ENCODE measurements at places on chromosomes 7 and 10. TPM values are rescaled to one million over a fixed set of nuclear protein-coding genes. Genes with fewer than 3 reads are reported as not detected.

DNA sequence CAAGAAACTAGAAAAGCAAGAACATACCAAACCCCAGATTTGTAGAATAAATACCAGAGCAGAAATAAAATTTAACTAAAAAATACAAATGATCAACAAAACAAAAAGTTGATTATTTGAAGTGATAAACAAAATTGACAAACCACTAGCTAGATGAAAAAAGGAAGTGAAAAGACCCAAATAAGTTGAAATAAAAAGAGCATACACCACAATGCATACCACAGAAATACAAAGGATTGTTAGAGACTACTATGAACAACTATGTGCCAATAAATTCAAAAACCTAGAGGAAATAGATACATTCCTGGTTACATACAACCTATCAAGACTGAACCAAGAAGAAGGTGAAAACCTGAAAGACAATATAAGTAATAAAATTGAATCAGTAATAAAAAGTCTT, 333.4 kb downstream of the SH2D4B start:
- no peak for DNase-seq

Gene C10orf67
- total RNA-seq = not detected

DNA sequence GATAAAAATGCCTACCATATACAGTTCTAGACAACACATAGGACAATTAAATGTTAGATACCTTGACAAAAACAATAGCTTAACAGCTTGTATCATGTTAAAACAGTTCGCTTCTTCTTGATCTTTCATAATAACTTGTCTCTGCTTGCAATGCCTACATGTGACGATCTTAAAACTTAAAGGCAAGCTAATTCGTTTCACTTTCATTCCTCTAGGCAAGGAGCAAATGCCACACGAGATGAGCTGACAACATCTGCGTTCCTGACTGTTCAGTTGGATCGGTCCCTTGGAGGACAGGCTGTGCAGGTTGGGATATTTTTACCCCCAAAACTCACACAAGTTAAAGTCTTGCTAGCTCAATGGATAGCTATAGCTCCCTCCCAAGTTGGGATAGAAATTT, 51.6 kb upstream of the ARL4A start:
- no peak for DNase-seq

Gene CDNF
- total RNA-seq = 4.9 TPM

DNA sequence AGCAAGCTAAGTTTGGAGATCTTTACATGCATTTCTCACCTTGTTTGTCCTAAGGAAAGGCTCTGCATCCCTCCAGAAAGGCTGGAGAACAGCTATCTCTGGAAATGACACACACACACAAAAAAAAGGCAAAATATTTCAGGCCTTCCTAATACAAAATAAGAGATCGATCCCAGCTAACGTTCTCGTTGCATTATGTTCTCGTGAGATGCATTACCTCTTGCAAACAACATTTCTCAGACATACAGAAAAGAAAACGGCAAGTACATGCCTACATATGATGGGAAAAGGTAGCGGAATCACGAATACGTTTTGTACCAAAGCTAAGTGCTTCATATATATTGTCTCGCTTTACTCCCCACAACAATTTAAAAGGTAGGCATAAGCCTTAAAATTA, 488 bp downstream of the MTERF1 start:
- no peak for DNase-seq

GRCh38 chr7:143479055-143479766, 1.5 kb downstream of the TAS2R41 start:
- DNase-seq = no peak

Gene SLC13A1
- not detected for total RNA-seq

Gene PHYHIPL
- total RNA-seq = not detected

DNA sequence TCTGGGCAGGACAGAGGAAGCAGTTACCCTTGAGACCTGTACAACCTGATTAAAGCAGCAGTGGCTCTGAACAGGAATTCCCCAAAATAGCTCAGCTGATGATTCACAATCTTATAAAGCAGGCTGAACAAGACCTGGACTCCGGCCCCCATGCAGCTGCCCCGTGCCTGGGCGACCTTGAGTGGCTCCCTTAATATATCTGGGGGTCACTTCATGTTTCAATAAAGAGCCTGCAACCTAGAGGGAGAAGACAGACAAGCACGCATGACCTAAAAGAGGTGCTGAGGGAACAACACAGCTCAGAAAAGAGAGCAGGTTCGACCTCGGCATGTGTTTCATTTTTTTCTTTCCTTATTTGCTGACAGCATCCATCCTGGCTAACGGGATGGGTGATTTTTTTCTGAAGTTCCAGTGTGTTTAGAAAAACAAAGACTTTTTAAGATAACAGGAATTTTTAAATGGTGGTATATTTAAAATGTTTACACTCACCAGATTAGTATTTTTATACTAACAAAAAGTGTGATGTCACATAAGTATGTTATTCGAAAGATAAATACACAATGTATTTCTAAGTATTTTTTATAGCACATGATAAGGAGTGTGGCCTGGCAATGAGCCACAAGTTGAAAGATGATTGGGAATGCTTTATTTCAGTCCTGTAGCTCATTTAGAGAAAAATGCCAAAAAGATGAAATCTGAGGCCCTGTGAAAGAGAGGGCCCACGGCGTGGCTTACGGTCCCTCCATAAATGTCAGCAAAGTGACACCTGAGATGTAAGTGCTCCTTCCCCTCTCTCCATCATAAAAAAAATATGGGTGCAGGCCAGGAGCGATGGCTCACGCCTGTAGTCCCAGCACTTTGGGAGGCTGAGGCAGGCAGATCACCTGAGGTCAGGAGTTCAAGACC, 161.3 kb downstream of the SLIT1 start:
- DNase-seq = no peak

DNA sequence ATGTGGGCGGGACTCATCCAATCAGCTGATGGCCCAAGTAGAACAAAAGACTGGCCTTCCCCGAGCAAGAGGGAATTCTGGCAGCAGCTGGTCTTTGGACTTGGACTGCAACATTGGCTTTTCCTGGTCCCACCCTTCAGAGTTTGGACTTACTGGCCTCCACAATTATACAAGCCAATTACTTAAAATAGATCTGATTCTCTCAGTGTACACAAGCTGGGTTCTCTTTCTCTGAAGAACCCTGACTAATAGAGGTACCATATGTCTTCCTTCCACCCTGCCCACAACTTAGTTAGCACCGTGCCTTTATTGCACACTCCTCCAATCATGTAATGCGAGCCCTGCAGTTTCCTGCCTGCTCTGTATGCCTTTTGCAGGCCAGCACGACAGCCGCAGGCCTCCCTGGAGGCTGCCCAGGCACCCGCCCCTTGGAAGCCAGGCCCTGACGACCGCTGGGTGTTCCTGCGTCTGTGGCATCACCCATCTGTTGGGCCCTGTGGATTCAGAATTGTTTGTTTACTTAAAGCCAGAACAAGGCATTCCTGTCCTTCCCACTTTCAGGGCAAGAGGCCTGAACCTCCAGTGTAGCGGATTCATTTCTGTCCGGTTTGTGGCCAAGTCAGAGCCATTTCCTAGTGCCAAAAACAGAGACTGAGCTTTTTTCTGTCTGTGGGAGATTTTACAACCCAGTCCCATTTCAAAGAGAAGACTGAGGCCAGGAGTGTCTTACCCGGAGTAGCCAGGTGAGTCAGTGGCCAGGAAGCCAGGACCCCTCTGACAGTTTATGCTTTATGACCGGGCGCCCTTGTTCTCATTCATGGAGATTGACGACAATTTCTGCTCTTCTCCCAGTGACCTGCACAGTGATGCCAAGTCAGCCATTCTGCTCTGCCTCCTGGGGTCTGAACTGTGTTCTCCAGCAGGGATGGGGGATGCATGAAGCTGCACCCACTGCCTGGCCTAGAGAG, 968 bp upstream of the INMT start:
- DNase-seq = no peak

DNA sequence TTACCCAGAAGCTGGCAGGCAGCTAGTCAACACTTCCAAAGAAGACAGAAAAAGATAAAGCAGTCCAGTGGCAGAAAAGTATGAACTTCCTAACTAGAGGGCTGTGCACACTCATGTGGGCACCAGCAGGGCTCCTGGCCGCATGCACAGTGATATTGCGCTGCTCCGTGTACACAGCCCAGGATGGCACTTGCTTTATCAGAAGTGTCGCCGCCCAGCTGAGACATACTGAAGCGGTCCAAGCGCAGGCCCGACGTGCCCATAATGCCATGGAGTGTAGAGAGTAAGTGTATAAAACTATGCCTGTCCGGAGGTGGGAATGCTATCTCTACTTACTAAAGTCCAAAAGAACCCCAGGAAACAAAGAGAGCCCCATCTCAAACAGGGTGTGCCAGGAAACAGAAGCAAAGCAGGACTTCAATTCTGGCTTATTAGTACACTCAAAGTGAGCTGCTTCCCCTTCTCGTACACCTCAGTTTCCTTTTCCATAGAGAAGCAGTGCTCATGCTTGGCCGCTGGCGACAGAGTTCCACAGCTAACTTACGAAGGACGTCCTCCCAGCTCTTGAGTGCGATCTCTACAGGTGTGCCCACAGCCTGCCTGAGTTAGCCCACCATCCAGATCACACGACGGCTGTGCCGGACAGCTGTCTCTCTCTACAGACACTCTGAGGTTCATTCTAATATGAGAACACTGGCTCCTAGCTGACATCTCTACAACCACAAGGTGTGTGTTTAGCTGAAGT, 234.3 kb downstream of the COBL start:
- DNase-seq = no peak

GRCh38 chr7:129468087-129468486, 33.9 kb downstream of the STRIP2 start:
- DNase-seq = no peak

DNA sequence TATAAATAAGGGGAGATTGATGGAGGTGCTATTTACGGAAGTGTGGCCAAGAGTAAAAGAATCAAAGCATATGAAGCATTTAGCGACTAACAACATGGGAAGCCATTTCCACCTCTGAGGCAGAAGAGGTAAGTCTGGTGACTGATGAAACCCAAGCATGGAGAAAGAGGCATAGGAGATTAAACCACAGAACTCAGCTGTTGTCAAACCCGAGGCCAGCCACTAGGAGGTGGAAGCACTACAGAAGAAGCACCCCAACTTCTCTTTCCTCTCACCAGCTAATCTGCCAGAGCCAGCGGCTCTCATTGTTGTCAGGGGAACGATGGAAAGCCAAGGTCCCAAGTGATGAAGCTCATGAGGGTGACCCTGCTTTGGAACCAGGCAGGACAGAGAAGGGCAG, 19.6 kb upstream of the CNTNAP2 start:
- no peak for DNase-seq

Gene CHCHD2
- 155 TPM for total RNA-seq

DNA sequence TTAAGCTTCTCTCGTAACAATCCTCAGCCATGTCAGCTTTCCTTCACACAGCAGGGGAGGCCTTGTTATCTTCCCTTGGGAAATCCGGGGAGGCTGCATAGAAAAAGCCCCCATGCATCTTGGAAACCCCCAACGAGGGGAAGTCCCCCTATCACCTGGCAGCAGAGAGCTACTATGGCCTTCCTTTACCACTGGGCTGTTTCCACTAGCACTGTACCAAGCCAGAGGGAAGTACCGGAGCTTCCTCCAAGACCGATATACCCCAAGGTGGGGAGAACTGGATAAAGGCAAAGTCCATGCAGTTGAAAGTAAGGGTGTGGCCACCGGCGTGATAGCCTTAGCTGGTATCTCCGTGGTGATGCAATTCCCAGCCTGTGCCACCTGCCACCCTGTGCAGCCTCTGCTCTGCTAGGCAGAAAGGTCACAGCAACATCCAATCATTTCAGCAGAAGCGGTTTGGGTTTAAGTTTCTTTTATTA, 4.4 kb upstream of the CLIP2 start:
- DNase-seq = no peak

GRCh38 chr10:8056871-8057331, 2.4 kb downstream of the GATA3 start:
- DNase-seq = peak; percentile 64
